ENCODE measurements at places on chromosomes 6 and 20.

DNA sequence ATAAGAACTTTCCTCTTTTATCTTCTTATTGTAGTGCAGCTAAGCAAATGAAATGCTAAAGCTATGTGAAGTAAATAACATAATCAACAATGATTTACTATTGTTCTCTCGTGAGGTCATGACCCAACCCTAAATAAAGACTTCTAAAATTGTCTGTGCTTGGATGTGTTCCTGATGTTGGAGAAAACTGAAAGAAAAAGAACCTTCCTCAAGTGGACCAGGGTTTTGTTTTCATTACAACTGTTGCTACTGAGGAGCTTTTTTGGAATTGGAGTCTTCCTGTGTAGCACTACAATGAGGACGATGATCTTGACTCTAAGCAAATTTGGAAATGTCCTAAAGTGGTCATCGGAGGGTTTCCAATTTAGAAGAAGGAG is 59.7 kb upstream of the SUPT3H start:
- DNase-seq = no peak

DNA sequence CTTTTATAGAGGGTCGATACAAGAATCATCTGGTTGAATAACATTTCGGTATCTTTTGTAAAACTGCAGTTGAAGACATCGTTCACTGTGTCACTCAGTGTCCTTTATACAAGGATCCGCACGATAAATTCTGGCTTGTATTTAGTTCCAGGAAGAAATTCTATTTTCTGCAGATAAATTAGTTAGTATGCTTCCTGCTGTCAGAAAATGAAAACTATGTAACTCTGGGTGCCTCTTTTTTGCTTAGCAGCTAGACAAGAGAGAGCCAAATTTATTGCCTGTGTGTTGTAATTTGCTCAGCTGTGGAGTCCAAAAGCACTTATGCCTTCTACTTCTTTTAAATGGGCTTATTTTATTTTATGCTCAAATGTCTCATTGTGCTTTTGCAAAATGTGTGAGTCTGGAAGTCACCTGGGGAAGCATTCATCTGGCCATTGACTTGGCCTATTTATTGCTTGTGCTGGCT is 56.5 kb upstream of the KCNK16 start:
- DNase-seq = peak; percentile 29

- no peak for DNase-seq
Measured at GRCh38 chr6:109344226-109344625, 38.0 kb downstream of the CD164 start.

GRCh38 chr6:113412589-113413357 is 444.4 kb upstream of the MARCKS start:
- DNase-seq = no peak

DNA sequence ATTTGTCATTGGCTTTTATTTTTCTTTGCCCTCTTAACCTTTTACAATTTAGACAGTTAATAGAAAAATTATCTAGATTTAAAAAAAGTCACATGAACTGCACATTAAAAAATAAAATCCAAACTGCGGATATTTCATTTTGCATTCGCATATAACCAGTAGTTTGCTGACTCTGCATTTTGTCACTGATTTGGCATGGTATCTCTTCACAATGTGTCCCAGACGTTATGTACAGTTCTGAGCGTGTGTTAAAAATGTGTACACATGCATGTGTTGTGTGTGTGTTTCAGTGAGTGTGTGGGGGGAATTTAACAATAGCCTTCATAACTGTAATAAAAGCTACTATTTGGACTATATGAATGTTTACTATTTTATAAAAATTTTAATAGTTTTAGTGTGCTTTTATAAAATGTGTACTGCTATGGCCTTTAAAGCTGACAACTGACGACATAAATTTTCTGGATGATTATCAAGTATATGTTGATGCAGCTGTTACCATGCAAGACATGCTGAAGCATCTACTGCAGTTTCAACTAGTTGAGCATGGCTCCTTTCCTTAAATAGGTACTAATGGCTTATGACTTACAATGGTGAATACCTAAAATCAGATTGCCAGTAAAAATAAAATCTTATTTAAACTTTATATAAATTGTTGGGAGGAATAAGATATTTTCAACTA is 67.7 kb downstream of the HMGCLL1 start:
- no peak for DNase-seq

GRCh38 chr6:122722746-122723145 is 56.8 kb upstream of the FABP7 start:
- no peak for DNase-seq

DNA sequence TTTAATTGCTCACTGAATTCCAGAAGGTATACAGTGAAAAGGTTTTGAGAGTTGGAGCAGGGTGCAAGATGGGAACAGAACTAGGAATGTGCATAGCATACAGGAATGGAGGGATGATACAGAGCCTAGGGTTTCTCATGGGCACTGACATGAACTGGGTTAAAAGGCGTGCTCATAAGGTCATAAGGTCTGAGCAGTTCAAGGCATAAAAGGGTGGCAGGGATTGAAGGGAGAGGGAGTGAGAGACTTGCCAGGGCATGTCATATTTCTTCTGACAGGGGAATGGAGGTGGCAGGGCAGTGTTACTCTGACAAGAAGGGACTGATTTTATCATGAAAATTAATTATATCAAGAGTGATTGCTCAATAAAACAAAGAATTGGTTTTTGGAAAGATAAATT is 4.7 kb downstream of the MLIP start:
- no peak for DNase-seq

DNA sequence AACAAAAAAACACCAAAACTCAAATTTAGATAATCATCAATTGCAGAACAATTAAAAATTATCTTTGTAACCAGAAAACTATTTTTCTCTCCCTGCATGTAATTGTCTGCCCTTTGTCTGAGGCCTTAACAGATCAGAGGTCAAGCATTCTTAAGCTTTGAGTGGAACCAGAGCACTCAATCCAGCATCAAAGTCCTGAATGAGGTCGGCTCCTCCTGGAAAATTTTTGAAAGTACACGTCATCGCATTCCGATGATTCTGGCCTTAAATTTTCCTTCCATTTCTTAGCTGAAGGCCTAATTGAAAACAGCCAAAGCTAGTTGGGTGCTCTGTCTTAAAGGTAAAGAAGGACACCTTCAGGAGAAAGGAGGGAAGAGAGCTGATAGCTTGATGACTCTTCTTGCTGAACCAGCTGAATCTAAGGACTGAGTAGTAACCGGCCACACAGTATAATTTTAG is 510.2 kb upstream of the SULF2 start:
- DNase-seq = peak; percentile 88

DNA sequence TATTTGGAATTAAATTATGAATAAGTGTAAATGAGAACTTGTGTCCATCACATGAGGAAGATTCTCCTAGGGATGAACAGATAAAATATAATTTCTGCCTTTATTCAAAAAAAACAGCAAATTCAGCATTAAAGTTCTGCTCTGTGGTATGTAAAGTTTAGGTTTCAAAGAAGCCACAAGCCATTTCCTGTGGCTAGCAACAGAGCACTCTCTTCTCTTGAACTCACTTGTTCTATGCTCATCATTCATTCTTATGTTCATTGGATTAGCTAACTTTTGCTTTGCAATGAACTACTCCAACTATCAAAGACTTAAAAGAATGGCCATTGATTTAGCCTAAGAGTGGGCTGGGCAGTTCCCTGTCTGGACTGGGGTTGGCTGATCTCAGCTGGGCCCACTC is 20.8 kb upstream of the SNRPB2 start:
- no peak for DNase-seq

DNA sequence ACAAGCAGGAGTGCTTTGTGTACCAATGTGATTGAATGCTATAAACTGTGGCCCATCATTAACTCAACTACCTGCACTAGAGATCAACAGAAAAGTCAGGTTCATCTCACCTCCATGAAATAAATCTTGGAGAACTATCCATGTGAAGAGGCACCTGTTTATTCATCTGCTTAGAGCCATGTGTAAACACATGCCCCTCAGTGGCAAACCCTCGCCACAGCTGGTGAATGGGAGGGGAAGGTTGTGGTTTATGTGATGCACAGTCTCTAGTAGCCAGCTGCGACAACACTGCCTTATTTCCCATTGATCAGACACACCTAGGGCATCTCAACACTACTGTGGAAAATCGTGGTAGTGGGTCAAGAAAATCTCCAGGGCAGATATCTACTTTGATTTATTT is 640.2 kb downstream of the PTPRT start:
- no peak for DNase-seq

- no peak for DNase-seq
Measured at GRCh38 chr6:63799813-63800212, 164.2 kb downstream of the PHF3 start.

GRCh38 chr6:139764498-139764986 is 390.1 kb upstream of the CITED2 start:
- peak; percentile 75 for DNase-seq

GRCh38 chr6:34052918-34053608 is 92.8 kb downstream of the GRM4 start:
- no peak for DNase-seq

DNA sequence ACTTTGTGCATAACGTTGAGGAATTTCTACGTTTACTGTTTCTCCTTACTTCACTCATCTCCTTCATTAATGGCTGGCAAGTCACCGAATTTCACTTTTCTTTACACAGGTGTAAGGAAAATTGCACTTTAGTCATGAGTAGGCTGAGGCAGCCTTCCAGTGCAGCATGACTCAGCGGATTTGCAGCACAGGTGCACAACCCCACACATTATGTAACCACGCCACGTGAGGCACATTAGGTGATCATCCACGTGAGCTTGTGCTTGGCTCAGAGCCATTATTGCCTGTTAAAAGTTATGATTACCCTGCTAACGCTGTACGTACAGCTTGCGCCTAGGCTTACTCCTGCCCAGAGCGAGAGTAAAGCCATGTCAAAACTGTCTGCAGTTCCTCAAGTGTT is 158.8 kb downstream of the NKAIN2 start:
- DNase-seq = no peak

- peak; percentile 57 for DNase-seq
Measured at GRCh38 chr6:48111143-48111506, at the start of gene PTCHD4. TSS of gene PTCHD4 (minus strand) at chr6:48111197. CDS start at chr6:48068957, 42,240 bp downstream.

- DNase-seq = no peak
Measured at GRCh38 chr6:115969207-115969929, 91.3 kb downstream of the FRK start.

GRCh38 chr20:38170219-38170825 is 5.3 kb upstream of the TGM2 start:
- DNase-seq = no peak

DNA sequence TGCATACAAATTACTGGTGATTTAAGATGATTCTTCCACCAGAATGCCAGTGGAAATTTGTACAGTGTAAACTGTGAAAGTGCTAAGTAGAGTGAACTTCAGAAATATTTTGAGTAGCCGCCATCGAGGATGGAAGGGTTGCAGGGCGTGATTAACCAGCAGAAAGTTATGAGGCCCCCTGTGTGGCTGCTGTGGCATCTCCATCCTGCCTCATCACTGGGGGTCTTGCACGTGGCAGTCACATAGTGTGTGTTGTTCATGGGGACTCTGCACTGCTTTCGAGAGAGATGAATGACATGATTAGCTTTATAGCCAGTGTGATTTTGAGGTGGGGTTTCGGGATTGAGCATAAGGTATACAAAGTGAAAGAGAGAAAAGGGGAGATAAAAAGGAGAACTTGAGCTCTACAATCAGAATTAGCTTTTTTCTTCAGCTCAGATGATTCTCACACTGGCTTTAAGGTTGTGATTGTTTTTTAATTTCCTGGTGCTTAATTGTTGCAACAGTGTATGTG is 26.4 kb downstream of the KCTD20 start:
- DNase-seq = no peak

DNA sequence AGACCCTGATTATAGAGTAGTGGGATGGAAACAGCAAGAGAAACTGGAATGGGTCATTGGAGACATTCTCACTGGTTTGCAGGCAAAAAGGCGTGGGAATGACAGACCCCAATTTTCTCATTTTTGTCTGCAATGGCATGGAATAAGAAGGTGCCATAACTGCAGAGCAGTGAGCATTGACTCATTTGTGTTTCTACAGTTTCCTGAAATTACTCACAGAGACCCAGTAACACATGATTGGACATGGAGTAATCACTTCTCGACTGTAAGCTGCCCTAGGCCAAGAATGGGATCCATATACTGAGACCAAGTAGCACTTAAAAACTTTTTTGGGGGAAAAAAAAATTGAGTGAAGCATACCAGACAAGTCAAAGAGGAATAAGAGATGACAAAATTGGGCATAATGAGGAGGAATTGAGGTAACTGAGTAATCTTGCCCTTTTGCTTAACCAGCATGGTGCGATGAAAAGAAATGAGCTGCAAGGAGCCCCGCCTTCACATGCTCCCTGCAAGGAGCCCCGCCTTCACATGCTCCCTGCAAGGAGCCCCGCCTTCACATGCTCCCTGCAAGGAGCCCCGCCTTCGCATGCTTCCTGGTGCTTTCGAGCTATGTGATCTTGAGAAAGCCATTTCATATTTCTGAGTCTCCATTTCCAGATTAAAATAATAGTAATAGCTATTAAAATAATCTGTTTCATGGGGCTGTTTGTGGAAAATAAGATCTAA is 44.1 kb downstream of the NHSL1 start:
- no peak for DNase-seq

DNA sequence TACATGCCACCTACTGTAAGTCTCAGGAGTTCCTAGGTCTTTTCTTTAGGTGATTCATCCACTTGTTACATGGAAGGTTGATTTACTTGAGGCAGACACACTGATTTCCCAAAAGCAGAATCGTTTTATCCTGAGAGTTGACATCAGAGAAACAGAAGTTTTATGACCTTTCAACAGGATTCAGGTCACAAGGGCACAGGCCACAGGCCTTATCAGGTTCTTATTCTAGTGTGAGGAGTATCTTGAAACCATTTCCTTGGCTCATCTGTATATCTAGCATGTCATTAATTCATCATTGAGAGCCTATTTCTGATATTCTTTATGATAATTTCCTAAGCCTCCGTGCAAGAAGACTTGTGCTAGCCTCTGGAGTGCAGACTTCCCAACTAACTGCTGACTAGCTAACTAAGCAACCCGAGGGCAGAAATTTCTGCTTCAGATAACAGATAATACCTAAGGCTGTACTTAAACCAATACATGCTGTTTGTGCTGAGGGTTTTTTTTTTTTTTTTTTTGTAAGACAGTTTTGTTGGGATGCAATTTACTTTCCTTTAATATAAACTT is 44.9 kb upstream of the RFPL4B start:
- DNase-seq = no peak

DNA sequence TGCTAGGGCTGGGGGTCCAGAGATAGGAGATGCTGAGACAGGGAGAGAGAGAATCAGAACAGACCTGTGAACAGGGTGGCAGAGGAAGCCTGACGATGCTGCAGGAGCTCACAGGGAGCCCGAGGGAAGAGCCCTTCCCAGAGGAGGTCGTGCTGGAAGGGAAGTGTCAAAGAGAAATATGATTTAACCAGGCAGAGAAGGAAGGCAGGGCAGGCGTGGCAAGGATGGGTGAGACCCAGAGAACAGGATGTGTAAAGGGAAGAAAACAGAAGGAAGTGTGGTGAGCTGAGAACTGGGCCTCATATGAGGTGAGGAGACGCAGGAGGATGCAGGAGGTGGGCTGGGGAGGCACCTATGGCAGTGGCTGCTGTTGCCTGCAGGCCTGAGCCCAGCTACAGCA is 105.6 kb downstream of the ZDHHC14 start:
- no peak for DNase-seq
